ENCODE measurements at places on chromosomes 3 and 15. TPM values are rescaled to one million over a fixed set of nuclear protein-coding genes. Genes with fewer than 3 reads are reported as not detected.

PXYLP1 gene
- 26.3 TPM for total RNA-seq

COPB2 gene
- total RNA-seq: 103 TPM

GP5 gene
- total RNA-seq: 0.21 TPM

MINAR1 gene
- 0.70 TPM for total RNA-seq

OR5H14 gene
- not detected for total RNA-seq

ACAN gene
- 1.6 TPM for total RNA-seq

ETFA gene
- 123 TPM for total RNA-seq

FANCD2OS gene
- total RNA-seq: not detected

BFSP2 gene
- total RNA-seq: not detected

ALDH1A2 gene
- 72.7 TPM for total RNA-seq

ATRIP gene
- 9.6 TPM for total RNA-seq

ADAMTSL3 gene
- 9.7 TPM for total RNA-seq

CHRNA3 gene
- total RNA-seq: not detected

DNA sequence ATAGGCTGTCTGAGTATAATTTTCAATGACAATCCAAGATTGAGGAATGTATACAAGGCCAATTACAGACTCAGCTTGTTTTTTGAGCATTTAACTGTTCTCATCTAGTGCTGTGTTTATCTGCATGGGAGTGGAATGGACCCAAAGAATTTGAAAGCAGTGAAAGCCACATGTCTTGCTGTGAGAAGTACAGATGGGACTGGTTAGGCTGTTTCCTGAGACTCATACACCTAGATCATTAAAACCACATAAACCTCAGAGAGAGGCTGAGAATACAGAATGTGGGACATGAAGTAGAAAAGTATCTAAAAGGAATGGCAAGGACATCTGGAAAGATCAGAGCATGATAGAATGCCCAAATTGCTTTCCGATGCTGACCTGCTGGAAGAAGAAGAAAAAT lies 224.6 kb downstream of the NLGN1 start:
- no peak for DNase-seq

- no peak for DNase-seq
These were observed 427.2 kb downstream of the ZIC1 start for GRCh38 chr3:147836330-147836729.

DNA sequence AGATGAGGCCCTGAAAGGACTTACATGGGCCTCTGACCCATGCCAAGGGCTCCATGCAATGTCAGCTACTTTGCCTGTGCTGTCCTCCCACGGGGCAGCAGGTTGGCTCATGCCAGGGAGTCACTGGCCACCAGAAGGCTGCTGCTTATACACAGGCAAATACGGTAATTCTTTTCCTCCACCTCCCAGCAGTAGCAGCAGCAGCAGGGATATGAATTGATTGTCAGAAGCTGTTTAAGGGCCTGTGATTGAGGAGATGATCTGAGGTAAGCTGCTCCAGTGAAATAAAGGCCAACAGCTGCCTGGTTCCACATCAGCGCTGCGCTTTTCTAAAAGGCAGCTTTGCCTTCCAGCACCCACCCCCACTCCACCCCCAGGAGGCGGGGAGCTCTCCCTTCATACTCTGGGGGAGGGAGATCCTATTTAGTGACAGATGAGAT lies 250.5 kb downstream of the SHQ1 start:
- no peak for DNase-seq

GRCh38 chr15:29968099-29968894 lies 114.5 kb upstream of the GOLGA8J start:
- DNase-seq: no peak

GRCh38 chr15:48765022-48765421 lies 45.8 kb downstream of the CEP152 start:
- DNase-seq: no peak

DNA sequence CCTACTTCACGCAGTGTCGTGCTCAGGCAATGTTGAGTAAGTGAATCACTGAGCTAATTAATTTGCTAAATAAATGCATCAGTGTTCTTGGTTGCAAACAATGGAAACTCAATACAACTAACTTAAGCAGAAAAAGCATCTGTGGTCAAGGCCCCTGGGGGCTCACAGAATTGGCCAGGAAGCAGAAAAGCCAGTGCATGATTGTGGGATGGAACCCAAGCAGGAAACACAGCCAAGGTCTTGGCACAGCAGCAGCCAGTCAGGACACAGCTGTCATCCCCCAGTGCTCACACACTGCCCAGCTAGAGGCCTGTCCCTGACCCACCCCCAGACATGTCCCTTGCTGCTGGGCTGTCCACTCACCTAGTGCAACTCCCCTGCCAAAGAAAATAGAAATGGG lies 85.9 kb downstream of the AQP9 start:
- no peak for DNase-seq

DNA sequence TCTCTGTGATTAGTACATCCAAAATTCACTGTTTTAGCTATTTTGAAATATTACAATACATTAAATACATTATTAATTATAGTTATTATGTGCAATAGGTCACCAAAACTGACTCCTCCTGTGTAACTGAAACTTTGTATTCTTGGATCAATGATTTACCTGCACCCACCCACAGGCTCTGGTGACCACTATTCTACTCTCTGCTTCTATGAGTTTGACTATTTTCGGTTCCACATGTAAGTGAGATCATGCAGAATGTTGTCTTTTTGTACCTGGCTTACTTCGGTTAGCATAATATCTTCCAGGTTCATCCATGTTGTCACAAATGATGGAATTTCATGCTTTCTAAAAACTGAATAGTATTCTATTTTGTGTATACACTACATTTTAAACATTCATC lies 43.8 kb downstream of the SLC2A2 start:
- no peak for DNase-seq

DNA sequence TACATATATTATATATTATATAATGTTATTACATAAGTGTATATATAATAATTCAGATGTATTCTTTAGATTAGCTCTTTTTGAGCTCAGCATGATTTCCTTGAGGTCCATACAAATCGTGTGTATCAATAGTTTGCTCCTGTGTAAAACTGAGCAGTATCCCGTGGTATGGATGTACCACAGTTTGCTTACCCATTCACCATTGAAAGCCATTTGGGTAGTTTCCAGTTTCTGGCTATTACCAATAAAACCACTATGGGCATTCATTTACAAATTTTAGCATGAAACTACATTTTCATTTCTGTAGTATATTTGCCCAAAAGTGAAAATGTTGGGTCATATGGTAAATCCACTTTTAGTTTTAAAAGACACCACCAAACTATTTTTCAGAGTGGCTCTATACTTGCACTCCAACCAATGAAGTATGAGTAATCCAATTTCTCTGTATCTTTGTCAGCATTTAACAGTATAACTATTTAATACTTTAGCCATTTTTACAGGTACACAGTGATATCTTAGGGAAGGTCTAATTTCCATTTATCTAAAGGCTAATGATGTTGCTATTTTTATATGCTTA lies 1361.4 kb upstream of the GBE1 start:
- DNase-seq: no peak

GRCh38 chr3:20422391-20422790 lies 236.4 kb upstream of the SGO1 start:
- no peak for DNase-seq

DNA sequence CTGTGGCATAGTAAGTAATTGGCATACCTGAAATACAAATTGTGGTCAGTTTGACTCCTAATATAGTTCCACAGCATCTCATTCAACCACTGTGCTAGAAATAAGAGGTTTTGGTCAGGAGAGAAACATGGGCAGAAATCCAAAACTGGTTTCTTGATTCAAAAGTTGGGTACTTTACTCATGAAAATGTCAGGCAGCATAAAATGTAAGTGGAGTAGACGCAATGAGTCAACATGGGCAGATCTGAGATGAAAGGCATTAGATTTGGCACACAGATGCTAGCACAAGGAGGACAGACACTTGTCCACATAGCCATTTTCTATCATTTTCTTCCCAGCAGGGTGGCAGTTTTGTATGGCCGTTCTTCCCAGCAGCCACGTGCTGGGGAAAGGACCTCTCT lies 255.8 kb upstream of the CDIN1 start:
- DNase-seq: no peak

GRCh38 chr3:125525153-125525552 lies 5.2 kb upstream of the SNX4 start:
- DNase-seq: no peak

DNA sequence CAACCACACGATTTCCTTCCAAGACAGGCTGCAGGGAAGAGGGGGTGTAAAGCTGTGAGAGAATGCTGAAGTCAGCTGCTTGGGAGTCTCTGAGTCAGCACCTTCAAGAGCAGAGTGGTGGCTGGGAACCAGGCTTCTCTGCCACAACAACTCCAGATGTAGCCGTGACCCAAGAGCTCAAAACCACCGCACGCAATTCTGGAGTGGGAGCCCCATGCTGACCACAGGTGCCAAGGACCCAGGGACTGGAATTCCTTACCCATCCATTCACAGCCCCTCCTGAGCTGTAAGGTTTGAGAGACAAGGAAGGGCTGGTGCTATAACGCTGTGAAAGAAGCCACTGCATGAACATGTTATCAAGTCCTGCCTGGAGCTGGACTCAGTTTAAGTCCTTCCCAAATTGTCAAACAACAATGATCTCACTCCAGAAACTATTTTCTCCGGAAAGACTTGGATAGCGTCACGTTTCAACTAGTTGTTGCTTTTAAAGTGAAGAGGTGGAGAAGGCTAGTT lies 61.4 kb downstream of the UMPS start:
- DNase-seq: no peak

GRCh38 chr15:26087881-26088280 lies 224.8 kb upstream of the ATP10A start:
- no peak for DNase-seq

- DNase-seq: no peak
These were observed 13.4 kb upstream of the SATB1 start for GRCh38 chr3:18438586-18438985.

- DNase-seq: no peak
These were observed 487.8 kb downstream of the EDEM1 start for GRCh38 chr3:5675319-5675718.

All from ureter (tissue), 1 donor.